ENCODE measurements at places on chromosomes 5 and 9. TPM values are rescaled to one million over a fixed set of nuclear protein-coding genes. Genes with fewer than 3 reads are reported as not detected.

The FAM153A gene
- total RNA-seq, result 33.7 TPM

The ATP10B gene
- not detected for total RNA-seq

GRCh38 chr9:130905902-130906734 is 9.5 kb upstream of the QRFP start:
- DNase-seq, result no peak

The FOXI1 gene
- total RNA-seq, result not detected

DNA sequence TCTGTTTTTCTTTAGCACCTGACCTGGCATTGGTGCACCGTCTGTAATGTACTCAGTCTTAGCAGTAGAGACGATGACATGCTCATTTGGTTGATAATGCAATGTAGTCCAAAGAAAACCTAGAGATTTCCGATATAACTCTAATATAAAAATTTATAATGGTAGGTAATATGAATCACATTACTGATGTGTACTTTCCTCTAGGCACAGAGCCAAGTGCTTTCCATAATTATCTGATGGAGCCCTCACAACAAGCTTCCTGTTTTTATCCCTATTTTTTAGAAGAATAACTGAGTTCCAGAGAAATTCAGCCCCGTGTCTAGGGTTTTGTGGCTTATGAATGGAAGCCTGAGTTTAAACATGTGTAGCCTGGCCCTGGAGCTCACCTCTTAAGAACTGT is 53.7 kb downstream of the KDM4C start:
- no peak for DNase-seq

DNA sequence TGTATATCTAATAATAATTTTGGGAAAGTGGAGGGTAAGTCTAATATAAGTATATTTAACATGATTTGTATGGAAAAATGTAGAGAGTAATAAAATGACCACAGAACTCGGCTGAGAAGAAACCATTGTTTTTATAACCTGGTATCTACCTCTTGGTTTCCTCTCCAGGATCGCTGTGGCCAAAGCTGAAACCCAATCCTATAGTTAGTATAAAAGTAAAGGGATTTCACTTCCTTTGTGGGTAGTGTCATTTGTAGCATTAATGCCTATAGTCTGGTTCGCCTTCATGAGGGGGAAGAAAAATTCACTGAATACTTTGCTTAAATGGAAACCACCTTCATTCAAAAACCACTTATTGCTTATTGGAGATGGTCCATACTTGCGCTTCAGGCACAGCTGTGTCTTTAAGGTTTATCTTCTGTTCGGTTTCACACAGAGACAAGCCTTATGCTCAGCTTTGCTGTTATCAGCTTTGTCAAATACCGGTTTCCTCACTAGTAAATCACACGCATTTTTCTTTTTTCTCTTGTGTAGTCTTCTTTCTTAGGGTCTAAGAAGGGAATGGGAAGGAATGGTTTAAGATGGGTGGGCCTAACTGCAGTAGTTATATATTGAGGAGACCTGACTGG is 12.1 kb downstream of the PIK3R1 start:
- no peak for DNase-seq

- DNase-seq, result no peak
Observed at GRCh38 chr5:108654051-108654450, 93.6 kb upstream of the FER start.

The LCN15 gene
- not detected for total RNA-seq

DNA sequence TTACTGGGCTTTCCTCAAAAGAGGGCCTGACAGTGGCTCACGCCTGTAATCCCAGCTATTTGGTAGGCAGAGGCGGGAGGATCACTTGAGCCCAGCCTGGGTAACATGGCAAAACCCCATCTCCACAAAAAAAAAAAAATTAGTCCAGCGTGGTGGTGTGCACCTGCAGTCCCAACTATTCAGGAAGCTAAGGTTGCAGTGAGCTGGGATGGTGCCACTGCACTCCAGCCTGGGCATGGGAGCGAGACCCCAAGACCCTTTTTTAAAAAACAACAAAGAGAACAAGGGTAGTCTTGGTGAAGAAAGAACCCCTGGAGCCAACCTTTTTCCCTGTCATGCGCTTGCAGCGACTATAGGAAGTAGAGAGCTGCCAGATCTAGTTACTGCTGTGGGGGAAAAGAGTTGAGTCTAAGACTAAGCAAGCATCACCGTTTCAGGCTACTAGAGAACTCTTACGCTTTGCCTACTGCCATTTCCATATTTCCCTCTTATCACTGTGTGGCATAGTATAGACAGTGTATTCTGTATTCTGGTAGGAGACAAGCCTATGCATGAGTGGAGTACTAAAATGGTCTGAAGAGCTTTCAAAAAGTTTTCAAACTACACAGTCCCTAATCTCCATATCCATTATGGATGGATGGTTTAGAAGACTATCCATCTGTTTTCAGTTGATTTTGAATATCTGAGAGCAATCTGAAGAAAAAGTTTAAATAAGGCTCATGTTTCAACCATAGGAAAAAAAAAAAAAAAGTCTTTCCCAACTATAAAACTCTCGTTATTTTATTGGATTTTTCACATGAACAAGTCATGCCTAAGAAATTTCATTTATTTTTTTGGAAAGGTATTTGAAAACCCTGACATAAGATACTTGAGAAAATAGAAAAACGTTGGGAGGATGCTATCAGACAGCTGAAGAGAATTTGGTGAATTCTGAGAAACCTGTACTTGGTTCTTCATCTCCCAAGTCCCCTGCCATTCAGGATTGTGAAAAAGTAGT is 2.6 kb downstream of the C9orf40 start:
- DNase-seq, result no peak

- no peak for DNase-seq
Observed at GRCh38 chr5:33692980-33693379, 198.8 kb downstream of the ADAMTS12 start.

The GMCL2 gene
- not detected for total RNA-seq

The HK3 gene
- total RNA-seq, result 0.62 TPM

- DNase-seq, result no peak
Observed at GRCh38 chr9:1979741-1980367, 35.3 kb upstream of the SMARCA2 start.

The CXCL14 gene
- total RNA-seq, result not detected

The MPDZ gene
- not detected for total RNA-seq

GRCh38 chr5:132224716-132225115 is 2.9 kb downstream of the P4HA2 start:
- DNase-seq, result no peak

GRCh38 chr5:125049721-125050702 is 303.6 kb upstream of the ZNF608 start:
- DNase-seq, result no peak

The PRR16 gene
- total RNA-seq, result not detected

GRCh38 chr5:1535646-1536045 is 11.9 kb upstream of the LPCAT1 start:
- no peak for DNase-seq

- DNase-seq, result no peak
Observed at GRCh38 chr5:33232731-33233505, 207.8 kb upstream of the TARS1 start.

DNA sequence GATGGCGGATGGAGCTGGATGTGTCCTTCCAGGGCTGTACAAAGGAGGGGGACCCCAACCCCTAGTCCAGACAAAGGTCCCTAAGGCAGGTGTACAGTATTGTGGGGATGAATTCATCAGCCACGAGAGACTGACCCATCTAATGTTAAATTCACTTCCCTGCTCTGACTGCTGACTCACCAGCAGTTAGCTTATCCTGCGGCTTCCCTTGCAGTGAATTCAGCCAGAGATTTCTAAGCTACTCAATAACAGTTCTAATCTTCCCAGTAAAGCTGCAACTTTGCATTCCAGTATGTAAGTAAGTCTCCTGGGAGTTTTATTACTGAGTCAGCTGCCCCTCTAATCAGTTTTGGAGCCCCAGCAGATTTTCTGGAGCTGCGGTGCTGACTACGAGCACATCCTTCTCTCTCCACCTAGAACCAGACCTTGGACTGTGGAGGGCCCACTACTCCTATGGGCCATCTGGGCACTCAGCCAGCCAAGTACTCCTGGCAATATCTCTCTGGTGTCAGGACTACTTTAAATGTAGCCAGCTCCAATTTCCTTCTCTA is 16.1 kb downstream of the B4GALT1 start:
- no peak for DNase-seq

DNA sequence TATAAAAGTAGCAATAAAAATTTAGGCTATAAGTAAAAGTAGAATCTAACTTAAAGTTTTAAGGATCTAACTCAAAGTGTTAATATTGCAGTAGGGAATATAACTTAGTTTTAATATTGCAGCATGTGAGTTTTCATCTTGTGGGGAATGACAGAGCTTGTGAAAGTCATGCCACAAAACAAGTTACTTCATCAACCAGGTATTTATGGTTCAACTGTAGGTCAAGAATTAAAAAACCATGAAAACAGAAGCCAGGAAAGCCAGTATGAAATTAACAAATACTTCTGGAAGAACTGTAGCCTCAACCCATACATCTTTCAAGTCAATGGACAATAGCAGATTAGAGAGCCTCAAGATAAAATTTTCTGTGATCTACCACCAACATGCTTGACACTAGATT is 19.0 kb downstream of the HMGCS1 start:
- DNase-seq, result no peak

- DNase-seq, result no peak
Observed at GRCh38 chr9:130779153-130779855, 55.8 kb upstream of the ABL1 start.

GRCh38 chr9:129751841-129752801 is 721 bp downstream of the PTGES start:
- no peak for DNase-seq

DNA sequence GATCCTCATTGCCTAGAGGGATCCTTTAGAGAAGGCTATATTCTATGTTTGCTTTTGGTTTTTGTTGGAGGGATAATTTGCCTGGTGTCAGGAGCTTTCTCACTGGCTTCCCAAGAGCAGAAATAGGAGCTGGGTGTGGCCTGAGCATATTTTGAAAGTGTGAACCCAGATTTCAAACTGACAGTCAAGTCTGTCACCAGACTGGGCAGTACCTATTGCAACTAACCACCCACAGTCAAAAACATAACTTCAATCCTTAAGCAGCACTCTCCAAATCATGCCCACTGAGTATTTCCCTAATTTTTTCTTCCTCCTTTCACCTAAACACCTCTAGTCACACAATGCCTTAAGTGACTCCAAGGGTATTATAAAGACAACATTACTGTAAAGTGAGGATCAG is 278.4 kb downstream of the EBF1 start:
- DNase-seq, result no peak

- no peak for DNase-seq
Observed at GRCh38 chr9:87800456-87800855, 74.5 kb downstream of the CTSL start.

The SEC24A gene
- total RNA-seq, result 31.4 TPM

- DNase-seq, result no peak
Observed at GRCh38 chr5:14101922-14102321, 41.2 kb upstream of the TRIO start.

The ZMYND19 gene
- 42.6 TPM for total RNA-seq

DNA sequence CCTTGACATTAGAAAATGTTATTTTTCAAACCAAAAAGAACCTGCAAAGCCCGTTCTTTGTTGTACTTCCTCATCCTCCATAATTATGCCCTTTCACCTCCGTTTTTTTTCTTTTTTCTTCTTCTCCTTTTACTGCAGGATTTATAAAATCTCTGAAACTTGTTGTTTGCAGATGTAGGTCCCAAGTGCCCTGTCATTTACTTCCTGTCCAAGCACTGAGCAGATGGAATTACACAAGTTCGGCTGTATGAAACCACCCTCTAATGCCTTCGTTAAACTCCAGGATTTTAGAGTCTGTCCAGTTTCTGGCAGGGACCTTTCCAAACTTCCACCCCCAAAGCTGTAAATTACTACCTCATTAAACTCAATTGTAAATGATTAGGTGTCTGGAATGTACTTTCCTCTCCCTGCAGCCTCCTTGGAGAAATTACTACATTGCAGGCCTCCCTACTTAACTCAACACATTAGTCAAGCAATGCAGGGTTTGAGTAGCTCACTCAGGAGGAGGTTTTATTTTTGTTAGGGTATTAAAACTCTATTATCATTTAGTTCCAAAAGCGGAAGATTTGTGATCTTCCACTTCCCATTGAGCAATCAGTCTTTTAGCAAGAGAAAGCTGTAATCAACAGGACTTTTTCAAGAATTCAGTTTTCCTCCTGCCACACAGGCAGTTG is 125.6 kb upstream of the LPAR1 start:
- no peak for DNase-seq

GRCh38 chr5:74009502-74009901 is 383.5 kb downstream of the ARHGEF28 start:
- DNase-seq, result no peak

GRCh38 chr5:126994485-126994884 is 35.9 kb downstream of the MARCHF3 start:
- DNase-seq, result no peak

GRCh38 chr5:96794757-96795156 is 13.0 kb downstream of the ERAP1 start:
- peak; percentile 78 for DNase-seq

The ANKRD18A gene
- total RNA-seq, result 8.6 TPM

All from activated CD4-positive, alpha-beta memory T cell treated with anti-CD3 and anti-CD28 coated beads for 36 hours (primary cell).